ENCODE measurements at places on chromosomes 7 and 10.

GRCh38 chr10:133082685-133083421, 4.9 kb upstream of the ADGRA1 start:
- DNase-seq: no peak

GRCh38 chr7:139034855-139035585, 822 bp downstream of the ZC3HAV1L start:
- DNase-seq: peak; percentile 5

- DNase-seq: no peak
These were observed 232.9 kb upstream of the GRB10 start for GRCh38 chr7:51015581-51015980.

- DNase-seq: no peak
These were observed 188.5 kb downstream of the JAZF1 start for GRCh38 chr7:27992097-27992496.

- DNase-seq: no peak
These were observed 16.2 kb downstream of the CHST3 start for GRCh38 chr10:71980181-71981014.

- DNase-seq: no peak
These were observed 125.0 kb upstream of the GJD4 start for GRCh38 chr10:35480142-35480541.

GRCh38 chr7:137606061-137606674, 240.6 kb downstream of the DGKI start:
- no peak for DNase-seq

GRCh38 chr7:43697690-43698089, 31.6 kb downstream of the COA1 start:
- no peak for DNase-seq

GRCh38 chr10:68208424-68209042, 23.4 kb downstream of the ATOH7 start:
- no peak for DNase-seq

DNA sequence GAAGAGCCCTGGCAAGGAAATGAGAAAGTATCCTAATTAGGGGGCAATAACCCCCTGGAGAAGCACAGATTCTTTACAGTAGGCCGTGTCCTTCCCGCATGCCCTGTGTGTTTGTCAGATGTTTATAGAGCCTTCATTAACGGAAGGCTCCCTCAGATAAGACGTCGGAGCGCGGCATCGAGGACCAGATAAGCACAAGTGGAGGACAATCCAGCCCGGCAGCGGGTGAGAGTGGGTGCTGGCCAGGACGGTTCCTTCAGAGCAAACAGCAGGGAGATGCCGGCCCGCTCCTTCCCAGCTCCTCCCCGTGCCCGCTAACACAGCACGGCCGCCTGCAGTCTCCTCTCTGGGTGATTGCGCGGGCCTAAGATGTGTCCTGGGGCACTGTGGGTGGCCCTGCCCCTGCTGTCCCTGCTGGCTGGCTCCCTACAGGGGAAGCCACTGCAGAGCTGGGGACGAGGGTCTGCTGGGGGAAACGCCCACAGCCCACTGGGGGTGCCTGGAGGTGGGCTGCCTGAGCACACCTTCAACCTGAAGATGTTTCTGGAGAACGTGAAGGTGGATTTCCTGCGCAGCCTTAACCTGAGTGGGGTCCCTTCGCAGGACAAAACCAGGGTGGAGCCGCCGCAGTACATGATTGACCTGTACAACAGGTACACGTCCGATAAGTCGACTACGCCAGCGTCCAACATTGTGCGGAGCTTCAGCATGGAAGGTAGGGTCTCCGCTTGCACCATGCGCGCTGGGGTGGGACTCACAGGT, at the start of gene GDF2:
Gene GDF2 (plus strand): TSS at position 155 of the 762 bp plus-strand sequence. CDS start 215 bp downstream, at position 370.
- DNase-seq: no peak

GRCh38 chr10:89776665-89777064, 75.3 kb downstream of the KIF20B start:
- no peak for DNase-seq

DNA sequence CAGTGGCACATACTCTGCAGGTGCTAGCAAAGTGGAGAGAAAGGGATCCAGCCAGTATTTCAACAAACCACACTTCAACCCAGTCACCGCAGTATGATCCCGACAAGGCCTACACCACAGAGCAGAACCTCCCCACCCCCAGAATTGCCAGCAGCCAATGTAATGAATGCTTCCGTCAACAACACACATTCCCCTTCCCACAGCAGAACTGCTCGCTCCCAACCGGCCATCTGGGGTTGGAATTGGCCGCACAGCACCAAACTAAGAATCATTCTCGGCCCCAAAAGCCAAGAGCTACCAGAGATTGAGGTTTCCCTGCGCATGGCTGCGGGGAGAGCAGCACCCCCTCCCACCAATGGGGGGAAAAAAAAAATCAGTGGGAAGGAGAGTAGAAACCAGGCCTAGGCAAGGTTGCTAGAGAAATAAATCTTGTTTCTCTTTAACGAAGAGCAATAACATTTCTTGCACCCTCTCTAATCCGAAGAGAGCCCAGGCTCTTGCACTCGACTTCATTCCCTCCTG, 1.1 kb downstream of the WASL start:
- DNase-seq: no peak

- DNase-seq: no peak
These were observed 98.6 kb upstream of the DIP2C start for GRCh38 chr10:787933-788651.

- no peak for DNase-seq
These were observed 572 bp downstream of the AGK start for GRCh38 chr7:141551782-141552181.

GRCh38 chr10:77899080-77899477, 27.5 kb downstream of the DLG5 start:
- no peak for DNase-seq

DNA sequence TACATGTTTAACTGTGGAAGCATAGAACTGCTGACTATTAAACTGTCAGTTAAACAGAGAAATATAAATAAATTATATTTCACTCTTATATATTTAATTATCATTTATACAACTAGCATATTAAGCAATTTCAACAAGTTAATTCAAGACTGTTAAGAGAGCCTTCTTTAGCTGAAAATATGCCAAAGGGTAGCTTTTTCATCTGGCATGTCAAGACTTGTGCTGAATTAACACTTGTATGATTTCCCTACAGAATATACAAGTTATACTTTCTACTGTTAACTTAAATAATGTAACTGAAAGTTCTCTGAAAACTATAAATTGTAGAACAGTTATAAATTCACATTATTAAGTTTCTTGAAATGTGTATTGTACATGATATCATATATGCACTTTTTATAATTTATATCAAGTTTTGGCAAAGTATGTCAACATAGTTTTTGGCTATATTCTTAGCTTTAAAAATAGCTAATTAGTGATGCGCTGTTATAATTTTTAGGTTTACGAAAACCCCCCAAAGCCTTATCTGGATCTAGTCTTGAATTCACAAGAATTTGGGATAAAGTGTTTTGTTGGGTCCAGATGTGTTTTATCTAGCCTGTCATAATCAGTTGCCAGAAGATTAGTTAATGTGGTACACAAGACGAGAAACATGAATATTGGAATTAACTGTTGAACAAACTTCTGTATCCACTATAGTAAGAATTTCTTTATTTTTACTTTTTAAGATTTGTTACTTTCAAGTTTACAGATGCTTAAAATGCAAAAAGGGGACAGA, 231.1 kb upstream of the FOXP2 start:
- no peak for DNase-seq

- DNase-seq: no peak
These were observed 51.3 kb upstream of the PRKAR1B start for GRCh38 chr7:778271-778967.

DNA sequence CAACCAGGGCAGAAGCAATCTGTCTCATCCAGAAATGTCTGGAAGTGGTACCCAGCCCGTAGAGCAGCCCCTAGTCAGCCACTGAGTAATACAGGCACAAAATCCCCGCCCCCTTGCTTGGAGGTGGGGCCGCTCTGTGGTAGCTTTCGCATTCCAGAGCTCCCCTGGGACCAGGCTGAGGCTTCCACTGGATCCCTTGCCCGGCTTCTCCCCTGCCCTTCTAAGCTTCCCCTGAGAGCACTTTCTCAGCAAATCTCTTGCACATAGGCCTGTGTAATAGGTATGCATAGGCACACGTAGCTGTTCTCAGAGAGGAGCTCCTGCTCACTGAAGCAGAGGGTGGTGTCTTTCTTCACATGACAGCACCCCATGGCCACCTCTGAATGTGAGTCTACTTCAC, 144.2 kb downstream of the BMS1 start:
- no peak for DNase-seq

GRCh38 chr10:47173929-47174442, 126.0 kb upstream of the GDF10 start:
- DNase-seq: no peak

- no peak for DNase-seq
These were observed 59.0 kb downstream of the TBXAS1 start for GRCh38 chr7:139887992-139888481.

- no peak for DNase-seq
These were observed 30.3 kb upstream of the NDST2 start for GRCh38 chr10:73841526-73842285.

GRCh38 chr7:14691034-14691433, 211.5 kb downstream of the DGKB start:
- no peak for DNase-seq

- no peak for DNase-seq
These were observed 339.6 kb upstream of the VWC2 start for GRCh38 chr7:49433794-49434193.

GRCh38 chr7:141991140-141991539, 4.5 kb upstream of the MGAM start:
- no peak for DNase-seq

GRCh38 chr7:137947046-137947445, 54.8 kb downstream of the CREB3L2 start:
- DNase-seq: no peak

GRCh38 chr7:3844540-3845151, 543.6 kb downstream of the SDK1 start:
- DNase-seq: no peak

- no peak for DNase-seq
These were observed 232.5 kb upstream of the FZD1 start for GRCh38 chr7:91031757-91032156.

DNA sequence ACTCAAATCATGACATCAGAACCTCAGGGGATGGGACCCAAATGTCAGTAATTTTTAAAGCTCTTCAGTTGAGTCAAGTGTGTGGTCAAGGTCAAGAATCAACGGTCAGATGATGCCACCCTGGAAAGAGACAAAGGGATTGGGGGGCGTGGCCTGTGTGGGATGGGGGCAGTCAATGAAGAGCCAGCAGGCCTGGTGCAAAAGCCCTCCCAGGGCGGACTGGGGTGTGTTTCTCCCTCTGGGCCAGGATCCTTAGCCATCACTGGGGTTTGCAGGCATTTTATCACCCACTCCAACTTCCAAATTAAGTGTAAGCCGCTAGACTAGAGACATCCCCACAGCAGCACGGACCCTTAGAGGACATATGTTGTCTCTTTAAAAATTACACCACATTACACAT, 204.7 kb downstream of the USP6NL start:
- DNase-seq: no peak

- peak; percentile 84 for DNase-seq
These were observed at the start of gene MORN4 for GRCh38 chr10:97632949-97633884. MORN4 (minus strand) TSS chr10:97633500; CDS start chr10:97619653, 13,847 bp downstream.

- DNase-seq: no peak
These were observed 4.6 kb downstream of the MARVELD1 start for GRCh38 chr10:97718178-97718577.

DNA sequence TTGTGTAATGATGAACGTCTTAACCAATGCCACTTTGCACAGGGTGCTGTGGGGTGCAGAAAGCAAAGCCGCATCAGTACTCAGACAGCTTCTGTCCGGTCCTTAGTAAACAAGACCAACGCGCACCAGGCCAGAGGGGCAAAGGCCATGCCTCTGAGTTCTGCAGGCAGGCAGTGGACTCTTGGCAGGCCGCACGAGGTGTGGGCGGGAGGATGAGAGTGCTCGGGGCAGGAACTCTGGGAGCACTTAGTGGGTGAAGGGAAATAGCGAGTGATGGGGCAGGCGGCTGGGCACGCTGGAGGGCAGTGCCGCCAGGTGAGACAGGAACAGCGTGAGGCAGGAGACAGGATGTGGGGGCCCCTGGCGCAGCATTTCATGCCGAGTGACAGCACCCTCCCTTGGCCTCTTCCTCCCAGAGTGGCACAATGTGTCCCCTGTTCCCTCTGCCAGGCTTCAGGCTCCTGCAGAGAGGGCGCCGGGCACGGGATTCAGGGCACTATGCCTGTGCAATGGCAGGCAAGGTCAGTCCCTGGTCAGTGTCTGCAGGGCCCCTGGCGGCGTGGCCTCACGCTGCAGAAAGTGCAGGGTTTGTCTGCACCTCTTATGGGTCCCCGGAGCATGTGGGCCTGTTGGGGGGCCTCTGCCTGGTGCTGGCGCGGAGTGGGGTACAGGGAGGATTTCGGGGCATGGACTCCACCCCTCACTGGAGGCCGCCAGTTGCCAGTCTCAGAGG, 60.4 kb downstream of the VIPR2 start:
- no peak for DNase-seq

GRCh38 chr10:18400906-18401245, 250.5 kb downstream of the NSUN6 start:
- DNase-seq: no peak

DNA sequence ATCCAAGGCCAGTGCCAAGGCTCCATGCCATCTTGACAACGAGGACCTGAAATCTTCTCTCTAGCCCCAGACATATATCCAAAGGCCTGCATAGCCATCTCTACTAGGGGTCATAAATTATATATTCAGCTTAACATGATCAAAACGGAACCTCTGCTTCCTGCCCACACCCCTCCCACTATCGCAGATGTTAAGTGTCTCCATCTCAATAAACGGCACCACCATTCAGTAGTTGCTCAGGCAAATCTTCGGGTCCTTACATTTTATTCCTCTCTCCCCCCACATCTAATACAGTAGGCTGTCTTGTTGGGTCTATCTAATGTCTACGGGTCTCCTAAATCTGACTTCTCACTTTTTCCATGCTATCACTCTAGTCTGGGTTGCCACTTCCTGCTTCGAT, 201.1 kb upstream of the PLXNA4 start:
- no peak for DNase-seq
